ENCODE measurements at places on chromosomes 11 and 22.

- DNase-seq: no peak
These were observed 433.2 kb downstream of the TBC1D22A start for GRCh38 chr22:47195484-47196165.

DNA sequence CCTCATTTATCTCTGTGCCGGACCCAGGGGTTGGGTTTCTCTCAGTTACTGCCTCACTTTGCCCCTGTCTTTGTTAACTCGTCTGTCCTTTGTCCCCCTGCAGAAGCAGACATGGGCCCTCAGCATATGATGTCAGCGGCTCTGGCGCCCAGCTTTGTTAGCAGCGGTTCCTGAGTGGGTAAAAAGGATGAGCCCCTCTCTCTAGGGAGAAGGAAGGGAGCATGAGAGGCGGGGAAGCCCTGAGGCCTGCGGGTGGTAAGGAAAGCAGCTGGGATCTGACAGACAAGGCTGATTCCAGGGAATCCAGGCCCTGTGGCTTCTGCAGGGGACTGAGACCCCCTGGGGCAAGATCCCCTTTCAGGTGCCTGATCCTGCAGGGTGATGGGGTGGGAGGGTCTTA, 51.7 kb downstream of the MCM5 start:
- DNase-seq: no peak

DNA sequence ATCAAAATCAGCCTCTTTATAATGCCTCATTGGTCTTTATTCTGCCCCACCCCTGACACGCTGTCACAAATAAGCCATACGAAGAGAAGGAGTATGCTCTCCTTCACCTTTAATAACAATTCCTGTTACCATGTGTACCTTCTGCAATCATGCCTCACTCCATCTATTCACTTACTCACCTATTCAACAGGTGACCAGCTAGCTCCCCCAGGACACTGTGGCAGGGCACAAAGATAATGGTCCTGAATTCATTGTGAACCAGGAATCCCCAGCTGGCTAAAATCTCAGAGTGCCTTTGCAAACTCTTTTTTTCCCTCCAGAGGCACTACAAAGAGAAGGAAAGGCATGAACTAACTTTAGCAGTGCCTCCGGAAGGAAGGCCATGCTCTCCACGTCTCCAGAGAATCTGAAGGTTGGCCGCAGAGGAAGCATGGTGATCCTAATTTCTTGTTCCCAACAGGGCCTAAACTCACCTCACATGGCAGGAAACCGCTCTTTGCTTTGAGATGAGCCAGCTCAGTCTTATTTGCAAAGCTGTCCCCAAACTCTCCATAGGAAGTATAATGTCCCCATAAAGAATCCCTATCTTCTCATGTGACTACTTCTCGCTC, 590.3 kb downstream of the BUD13 start:
- DNase-seq: no peak

DNA sequence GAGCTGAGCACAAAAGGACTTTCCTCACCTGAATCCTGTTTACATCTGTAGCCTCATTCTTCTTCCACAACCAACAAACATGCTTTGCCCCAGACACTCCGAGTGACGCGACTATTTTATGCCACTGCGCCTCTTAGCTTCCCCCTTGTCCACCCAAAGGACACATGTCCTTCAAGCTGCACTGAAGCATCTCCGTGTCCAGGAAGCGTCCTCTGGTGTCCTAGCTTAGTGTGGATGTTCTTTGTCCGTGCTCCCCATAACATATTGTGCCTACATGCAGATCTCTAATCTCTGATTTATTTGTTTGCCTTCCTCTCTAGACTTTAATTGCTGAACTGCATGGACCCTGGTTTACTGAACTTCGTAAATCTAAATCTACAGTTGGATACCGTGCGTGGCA, 20.1 kb upstream of the CECR2 start:
- DNase-seq: no peak

DNA sequence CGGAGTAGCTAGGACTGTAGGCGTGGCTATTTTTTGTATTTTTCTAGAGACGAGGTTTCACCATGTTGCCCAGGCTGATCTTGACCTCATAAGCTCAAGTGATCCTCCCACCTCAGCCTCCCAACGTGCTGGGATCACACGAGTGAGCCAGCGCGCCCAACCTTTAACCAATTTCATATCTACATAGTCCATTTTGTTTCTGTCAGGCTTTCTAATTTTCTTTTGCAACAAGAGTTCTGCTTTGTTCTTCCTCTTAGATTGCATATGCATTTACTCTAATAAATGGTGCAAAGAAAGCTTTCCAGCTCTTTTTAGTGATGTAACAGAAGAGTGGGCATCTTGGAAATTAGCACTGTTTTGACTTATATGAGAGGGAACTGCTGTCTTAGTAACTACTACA, 13.3 kb downstream of the RTN3 start:
- no peak for DNase-seq

All from stimulated activated CD4-positive, alpha-beta T cell treated with anti-CD3 and anti-CD28 coated beads, TNF-alpha, amount 100 ng/mL, for 24 hours (primary cell).